ENCODE measurements at places on chromosomes 12 and 14.

GRCh38 chr14:106308839-106309389 lies 782.5 kb downstream of the TMEM121 start:
- DNase-seq = peak; percentile 34

DNA sequence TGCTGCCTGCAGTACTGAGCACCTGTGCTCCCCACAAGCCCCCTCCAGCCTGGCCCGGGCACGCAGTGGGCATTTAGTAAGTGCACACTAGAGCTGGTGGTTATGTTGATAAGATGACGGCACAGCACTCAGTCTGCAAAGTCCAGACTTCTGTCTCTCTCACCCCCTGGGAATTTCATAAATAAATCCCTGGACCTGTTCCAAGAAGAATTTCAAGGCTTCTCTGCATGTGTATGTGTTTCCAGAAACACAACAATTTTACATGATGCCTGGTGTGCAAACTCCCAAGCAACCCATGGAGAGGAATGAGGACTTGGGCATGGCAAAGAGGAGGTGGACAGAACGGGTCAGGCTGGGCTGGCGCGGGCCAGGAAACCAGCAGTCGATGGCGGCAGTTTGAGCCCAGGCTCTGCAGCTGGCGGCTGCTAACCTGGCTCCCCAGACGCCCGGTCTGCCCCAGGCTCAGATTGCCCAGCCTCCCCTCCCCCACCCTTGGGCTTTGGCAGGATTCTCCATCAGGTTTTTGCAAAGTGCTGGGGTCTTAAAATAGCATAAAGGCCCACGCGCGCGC lies 10.4 kb upstream of the ACVR1B start:
- DNase-seq = peak; percentile 58

DNA sequence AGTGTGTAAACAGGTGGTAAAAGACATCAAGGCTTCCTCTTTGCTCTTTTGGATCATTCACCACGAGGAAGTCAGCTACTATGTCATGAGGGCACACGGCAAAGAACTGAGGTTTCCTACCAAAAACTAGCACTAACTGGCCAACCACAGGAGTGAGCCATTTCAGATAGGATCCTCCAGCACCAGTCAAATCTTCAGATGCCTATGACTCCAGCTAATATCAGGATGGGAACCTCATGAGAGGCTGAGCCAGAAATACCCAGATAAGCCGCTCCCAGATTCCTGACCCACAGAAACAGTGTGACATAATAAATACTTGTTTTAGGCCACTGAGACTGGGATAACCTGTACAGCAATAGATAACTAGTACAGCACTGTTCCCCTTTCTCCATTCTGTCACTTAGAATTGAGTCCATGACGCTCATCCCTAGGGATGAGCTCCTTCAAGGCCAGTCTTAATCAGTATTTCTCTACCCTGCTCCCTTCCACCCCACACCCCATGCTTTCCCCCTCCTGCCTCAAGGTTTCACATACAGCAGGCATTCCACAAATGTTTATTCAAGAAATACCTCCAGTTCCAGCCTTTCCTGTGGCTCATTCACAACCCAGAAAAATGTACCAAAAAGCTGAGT lies 68.4 kb downstream of the PPM1H start:
- peak; percentile 9 for DNase-seq

DNA sequence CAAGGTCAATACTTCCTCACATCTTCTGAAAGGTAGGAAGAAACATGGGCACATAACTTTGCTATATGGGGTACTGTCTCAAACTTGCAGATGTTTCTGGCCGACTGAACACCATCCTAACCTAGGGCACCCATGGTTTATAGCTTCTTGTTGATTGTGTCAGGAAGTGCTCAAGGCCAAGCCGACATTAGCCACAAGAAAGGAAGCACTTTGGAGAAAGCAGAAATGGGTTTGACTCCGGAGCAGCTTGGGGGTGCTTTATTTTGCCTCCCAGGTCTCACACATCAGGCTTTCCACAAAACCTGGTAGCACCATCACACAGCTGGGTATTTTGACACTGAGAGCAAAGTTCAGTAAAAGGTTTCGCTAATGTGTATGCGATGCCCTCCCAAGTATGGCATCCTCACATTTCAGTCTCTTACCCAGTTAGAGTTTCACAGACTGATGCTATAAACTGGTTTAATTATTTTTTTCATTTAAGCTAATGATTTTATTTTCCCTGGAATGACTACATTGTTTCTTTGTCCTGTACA lies 25.2 kb upstream of the BHLHE41 start:
- no peak for DNase-seq

GRCh38 chr12:53258541-53259539 lies 9.3 kb upstream of the ESPL1 start:
- DNase-seq = peak; percentile 40

DNA sequence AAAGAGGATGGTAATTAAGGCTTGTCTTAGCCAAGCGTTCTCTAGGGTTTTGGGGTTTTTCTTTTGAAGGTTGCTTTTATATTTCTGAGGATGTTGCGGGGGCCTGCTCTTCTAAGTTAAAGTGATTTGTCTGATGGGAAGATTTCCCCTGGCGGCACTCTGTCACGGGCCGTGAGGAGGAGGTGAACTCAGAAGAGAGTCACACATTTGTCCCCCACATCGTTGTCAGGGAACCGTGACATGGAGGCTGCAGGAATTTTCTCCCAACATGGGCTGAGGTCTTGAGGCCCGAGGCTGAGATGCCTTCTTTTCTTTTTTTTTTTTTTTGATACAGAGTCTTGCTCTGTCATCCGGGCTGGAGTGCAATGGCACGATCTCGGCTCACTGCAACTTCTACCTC lies 71.5 kb downstream of the ADGRD1 start:
- no peak for DNase-seq

DNA sequence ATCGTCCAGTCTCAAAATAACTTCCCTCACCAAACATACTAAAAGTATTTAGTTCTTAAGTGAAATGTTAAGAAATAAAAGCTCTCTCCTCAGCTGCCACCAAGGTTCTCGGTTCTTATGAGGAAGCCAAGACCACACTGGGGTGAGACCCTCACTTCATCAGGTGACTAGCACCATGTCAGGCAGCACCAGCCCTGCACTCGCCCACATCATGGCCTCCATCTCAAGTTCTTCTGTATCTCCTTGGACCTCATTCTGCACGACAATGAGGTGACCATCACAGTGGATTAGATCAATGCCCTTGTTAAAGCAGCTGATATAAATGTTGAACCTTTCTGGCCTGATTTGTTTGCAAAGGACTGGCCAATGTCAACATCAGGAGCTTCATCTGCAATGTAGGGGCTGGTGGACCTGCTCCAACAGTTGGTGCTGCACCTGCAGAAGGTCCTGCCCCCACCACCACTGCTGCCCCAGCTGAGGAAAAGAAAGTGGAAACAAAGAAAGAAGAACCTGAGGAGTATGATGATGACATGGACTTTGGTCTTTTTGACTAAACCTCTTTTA lies 12.4 kb downstream of the SEC23A start:
- DNase-seq = no peak

DNA sequence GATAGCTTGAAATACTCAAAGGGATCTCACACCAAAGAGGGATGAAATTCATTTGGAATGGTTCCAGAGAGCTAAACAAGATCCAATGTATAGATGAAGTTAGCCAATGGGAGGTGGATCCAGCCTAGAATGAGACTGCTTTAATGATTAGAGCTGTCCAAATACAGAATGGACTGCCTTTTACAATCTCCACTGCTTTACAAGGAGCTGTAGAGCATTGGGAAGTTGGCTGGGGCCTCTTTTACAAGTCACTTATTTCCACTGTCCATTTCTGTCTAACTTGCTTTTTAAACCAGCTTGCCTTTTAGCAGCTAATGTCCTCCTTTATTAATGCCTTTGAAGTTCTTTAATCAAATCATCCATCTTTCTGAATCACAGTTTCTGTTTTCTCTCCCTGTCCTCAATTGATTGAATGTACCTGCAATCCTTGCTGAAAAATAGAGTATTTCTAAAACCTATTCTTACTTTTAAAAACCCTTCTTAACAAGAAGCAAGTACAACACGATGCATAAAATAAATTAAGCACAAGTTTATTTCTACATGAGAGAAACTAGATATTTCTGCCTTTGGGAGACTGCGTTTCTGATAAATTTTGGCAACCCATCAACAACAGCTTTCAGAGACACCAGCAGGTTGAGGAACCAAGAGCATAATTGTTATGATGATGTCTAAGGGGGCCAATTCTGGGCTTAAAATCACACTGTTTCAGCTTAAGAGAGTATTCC lies 3.4 kb upstream of the ATP2A2 start:
- no peak for DNase-seq

DNA sequence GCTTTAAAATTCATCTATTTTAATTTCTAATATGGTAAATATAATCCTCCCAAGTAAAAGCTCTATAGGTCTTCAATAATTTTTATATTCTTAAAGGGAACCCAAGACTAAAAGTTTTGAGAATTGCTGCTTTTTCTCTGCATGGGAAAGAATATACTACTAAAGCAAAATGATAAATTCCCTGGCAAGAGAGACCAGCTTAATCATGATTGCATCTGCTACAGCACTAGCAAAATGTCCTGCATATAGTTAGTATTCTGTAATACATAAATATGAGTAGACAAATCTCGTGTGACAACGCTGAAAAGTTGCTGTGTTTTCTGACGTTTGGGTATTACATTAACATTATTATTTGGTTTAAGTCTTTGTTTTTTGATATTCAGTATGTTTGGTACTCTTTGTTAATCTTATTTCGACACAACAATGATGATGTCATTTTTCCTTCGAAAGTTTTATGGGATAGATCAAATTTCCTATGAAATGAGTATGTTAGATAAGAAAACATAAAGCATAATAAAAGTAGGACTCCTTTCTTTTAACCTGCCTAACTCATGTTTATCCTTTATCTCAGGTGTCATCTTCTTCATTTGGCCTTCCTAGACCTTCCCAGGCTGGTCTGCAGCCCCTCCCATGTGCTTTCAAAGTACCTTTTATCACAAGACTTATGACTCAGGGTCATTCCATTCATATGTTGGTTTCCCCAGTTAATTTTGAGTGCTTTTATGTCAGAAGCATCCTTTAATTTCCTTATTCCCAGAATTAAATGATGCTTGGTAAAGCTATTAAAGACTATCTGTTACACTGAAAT lies 321.9 kb downstream of the RAD51B start:
- DNase-seq = no peak

DNA sequence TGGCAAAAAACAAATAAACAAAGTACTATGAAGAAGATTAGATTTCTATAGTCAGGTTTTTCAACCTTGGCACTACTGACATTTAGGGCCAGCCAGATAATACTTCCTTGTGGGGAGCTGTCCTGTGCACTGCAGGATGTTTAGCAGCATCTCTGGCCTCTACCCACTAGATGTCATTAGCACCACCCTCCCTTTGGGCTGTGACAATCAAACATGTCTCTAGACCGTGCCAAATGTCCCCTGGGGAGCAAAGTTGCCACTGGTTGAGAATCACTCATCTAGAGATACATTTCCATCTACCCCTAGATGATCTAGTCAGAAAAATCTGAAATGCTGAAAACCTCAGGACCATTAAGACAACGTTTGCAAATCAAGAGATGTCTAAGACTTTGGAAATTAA lies 29.9 kb downstream of the SRRM4 start:
- no peak for DNase-seq

DNA sequence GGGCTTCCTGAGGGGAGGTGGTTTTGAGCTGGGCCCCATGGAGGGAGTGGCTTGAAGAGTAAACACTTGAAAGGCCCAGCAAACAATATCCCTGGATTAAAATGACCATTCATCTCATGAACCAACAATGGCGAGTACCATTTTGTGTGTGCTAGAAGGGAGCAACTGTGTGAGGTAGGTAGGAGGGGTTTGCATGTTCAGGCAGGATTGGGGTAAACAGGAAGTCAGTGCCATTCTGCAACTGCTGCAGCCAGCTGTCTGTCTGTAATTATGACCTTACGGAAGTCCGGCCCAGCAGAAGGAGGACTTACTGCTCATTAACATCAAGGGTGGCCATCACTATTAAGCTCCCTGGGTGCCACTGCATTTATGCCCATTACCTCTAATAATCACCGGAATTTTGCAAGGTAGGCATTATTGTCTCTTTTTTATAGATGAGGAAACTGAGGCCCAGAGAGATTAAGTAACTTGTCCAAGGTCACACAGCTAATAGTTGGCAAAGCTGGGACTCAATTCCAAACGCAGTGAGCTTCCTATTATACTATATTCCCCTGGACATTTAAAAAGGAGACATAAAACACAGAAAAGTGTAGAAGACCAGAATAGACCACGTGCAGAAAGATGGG lies 16.6 kb upstream of the IFI27L2 start:
- no peak for DNase-seq

DNA sequence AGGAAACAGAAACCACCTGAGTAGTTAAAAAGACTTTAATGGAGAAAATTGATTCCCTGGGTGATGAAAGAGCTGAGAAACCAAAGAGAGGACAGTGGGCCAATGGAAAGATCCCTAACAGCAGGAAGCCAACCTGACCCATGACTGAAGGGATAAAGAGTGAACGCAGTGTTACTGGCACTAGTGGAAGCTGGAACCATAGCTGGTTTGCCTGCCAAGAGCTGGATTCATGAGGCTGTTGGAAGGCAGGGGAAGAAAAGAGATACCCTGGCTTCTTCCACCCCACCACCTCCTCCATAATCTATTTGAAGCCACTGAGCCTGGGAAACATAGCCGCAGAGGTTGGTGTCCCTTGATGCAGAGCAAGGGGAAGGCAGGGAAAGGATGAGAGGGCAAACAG lies 125.5 kb upstream of the PRKD1 start:
- no peak for DNase-seq

GRCh38 chr14:100078997-100079725 lies 13.9 kb downstream of the EVL start:
- peak; percentile 77 for DNase-seq

- DNase-seq = no peak
Observed at GRCh38 chr14:91841065-91841464, 26.3 kb downstream of the TC2N start.

- peak; percentile 18 for DNase-seq
Observed at GRCh38 chr14:77267937-77268699, 2.9 kb downstream of the NGB start.

GRCh38 chr14:49549881-49550280 lies 36.3 kb downstream of the RPS29 start:
- DNase-seq = peak; percentile 75

DNA sequence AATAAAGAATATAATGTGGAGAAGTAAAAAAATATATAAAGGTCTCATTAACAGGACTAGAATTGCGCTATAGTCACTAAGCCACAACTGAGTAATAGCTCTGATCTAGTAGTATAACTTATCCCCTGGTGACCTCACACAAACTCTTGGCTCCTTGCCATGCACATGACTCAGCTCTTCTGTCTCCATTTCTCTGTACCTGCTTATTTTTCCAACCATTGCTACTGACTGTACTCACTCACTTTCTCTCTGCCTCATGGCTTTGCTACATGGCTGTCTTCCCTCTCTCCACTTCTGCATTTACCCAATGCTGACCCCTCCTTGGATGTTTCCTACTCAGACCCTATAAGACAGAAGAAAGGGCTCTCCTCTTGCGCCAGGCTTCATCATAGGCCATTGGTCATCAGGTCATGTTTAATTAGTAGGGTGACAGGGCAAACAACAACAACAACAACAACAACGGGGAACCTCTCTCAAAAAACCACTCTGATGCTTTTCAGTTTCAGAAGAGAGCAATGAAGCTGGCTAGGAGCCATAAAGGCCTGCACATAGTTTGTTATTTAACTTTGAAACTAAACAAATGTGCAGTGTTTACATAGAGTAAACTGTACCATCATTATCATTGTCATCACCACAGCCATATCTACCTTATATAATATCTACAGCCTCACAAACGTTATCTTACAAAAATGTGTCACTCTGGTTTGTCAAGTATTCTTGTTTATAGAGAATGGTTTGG lies 25.6 kb upstream of the KRAS start:
- no peak for DNase-seq

Data from H7 (cell line).